ENCODE measurements at places on chromosomes 7 and 10.

- peak; percentile 14 for DNase-seq
Observed at GRCh38 chr7:75727881-75728593, 10.7 kb downstream of the HIP1 start.

GRCh38 chr7:55309040-55309991 is 55.8 kb upstream of the LANCL2 start:
- DNase-seq: peak; percentile 59

DNA sequence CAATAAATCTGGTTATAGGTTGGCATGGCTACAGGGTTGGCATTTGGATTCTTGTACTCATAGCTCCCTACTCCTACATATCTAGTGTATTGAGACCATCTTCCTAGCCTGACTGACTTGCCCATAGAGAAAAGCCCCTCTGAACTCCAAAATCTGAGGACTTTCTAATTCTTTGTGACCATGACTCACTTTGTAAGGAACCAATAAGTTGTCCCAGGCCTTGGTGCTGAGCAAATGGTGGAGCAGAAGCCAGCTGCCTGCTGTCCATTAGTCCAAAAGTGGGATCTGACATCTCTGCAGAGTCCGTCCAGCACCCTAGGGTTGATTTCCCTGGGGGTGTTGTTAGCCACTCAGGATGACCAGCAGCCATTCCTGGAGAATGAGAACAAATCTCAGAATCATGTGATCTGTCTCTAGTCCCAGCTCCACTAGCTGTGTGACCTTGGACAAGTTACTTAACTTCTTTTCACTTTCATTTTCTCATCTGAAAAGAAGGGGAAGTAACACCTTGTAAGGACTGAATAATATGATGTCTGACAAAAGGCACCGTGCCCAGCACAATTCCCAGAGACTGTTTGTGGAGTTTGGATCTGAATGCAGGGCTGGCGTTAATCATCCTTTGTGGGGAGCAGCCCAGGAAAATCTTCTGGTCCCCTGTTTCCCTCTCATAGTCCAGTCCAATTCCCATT is 44.1 kb downstream of the MTURN start:
- no peak for DNase-seq

DNA sequence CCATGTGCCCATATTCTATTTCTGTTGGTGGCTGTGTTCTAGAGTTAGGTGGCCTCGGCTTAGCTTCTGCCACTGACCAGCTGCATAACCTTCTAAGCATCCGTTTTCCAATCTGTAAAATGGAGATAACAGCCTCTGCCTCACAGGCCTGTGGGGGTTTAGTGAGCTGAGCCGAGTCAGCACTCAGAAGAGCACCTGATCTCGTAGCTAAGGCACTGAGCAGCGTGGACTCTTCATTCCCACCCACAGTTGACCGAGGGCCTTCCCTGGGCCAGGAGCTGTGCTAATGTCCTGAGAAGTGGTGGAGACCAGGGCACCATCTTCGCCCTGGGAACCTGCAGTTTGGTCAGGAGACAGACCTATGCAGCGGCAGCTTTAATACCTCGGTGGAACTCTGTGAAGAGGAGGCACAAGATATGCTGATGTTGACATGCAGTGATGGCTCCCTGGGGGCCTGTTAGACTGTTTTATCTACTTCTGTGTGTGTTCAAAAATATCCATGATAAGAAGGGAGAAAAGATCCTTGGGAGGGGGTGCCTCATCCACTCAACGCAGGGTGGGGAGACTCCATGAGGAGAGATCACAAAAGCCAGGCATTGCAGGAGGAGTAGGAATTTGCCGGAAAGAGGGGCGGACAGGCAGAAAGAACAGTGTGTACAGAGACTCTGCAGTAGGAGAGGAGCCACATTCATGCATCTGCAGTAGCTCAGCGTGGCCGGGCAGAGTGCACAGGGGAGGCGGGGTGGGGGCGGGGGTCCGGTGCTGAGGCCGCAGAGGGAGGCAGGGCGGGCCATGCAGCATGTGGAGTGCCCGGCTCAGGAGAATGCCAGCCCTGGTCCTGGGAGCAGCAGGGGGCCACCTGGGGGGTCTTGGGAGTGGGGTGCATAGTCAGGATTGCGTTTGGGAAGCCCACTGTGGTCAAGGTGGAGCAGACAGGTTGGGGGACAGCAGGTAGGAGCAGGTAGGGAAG is 136.8 kb downstream of the C10orf105 start:
- no peak for DNase-seq

- no peak for DNase-seq
Observed at GRCh38 chr10:74674927-74675326, 151.5 kb upstream of the KAT6B start.
